ENCODE measurements at places on chromosomes 13 and 19.

DNA sequence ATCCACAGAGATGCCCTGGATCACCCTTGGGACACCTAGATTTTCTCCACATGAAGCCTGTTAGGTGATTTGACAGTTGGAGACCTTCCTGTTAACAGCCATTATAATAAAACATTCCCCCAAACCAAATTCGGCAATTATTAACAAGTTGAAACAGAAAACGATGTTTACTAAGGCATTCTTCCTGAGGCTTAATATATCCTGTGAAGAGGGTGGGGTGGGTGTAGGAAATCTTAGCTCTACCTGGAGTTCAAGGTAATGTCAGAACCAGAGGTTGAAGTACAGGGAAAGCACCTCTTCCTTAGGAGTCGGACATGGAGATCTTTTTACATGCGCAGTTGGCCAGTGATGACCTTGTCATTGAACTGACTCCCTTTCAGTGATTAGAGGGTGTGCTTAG, 143.0 kb downstream of the FGF9 start:
- DNase-seq = no peak

DNA sequence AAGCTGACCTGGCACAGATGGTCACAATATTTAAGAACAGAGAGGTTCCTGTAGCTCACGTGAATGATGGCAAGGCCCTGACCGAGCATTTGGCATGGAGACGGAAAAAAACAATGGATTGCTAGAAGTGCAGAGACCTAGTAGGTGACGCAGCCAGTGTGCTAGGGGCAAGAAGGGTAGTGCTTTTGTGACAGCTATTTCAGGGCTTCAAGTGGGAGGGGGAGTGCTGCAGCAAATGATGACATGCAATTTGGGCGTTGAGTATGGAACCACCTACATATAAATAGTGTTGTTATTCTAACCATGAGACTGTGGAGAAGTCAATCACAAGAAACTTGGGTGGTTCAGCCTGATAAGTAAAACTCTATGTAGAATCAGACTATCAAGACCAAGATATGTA, 65.7 kb upstream of the IL17D start:
- no peak for DNase-seq

- DNase-seq = no peak
Measured at GRCh38 chr19:49678985-49679770, 2.1 kb downstream of the PRMT1 start.

DNA sequence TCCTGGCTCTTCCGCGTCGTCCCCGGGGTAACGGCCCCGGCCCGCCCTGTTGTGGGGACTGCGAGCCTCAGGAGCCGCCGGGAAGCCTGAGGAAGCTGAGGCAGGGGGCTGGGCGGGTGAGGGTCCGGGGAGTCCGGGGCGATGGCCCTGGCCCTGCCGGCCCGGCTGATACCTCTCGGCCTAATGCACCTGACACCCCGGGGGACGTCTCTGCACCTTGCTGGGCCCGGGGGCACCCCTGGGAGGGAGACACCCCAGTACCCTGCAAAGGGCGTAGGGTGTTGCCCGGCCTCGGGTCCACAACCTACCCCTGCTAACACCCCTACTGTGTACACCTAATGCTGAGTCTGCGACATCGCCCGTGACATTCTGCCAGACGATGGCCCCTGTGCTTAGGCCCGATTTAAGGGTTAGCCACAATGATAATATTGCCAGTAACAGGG, 410 bp downstream of the PIN1 start:
- no peak for DNase-seq

- no peak for DNase-seq
Measured at GRCh38 chr19:1610579-1610978, 5.3 kb upstream of the UQCR11 start.

GRCh38 chr13:40994581-40995230, 24.4 kb downstream of the ELF1 start:
- DNase-seq = no peak

GRCh38 chr13:64413529-64413928, 2816.6 kb downstream of the PCDH9 start:
- no peak for DNase-seq

GRCh38 chr19:36049080-36049698, 4.9 kb downstream of the THAP8 start:
- no peak for DNase-seq

GRCh38 chr19:2618611-2619010, 83.9 kb downstream of the GNG7 start:
- no peak for DNase-seq

DNA sequence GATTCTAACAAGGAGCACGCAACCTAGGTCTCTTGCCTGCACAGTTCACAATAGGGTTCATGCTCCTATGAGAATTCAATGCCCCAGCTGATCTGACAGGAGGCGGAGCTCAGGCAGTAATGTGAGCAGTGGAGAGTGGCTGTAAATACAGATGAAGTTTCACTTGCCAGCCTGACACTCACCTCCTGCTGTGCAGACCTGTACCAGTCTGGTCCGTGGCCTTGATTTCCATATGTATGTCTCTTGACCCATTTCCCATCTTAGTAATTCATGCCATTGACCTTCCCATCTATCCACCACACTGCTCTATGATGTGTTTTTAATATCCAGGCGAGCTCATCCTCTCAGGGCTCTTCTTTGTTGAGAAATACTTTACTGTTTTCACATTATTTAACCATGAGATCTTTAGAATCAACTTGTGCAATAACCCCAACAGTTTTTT, 95.2 kb downstream of the LRCH1 start:
- DNase-seq = peak; percentile 86

DNA sequence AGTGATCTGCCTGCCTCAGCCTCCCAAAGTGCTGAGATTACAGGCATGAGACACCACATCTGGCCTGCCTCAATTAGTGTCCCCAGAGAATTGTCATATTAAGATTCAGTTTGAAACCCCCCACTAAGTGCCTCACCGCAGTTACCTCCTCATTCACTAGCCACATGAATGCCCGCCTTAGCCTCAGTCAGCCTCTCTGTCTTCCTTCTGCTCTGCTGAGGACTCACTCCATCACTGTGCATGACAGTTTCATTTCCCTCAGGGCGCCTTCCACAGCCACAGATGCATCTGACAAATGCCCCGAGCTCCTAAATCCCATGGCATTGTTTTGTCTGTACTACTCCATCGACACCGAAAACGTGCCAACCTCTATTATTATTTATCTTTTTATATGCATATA, 23.3 kb downstream of the MIPEP start:
- DNase-seq = no peak

GRCh38 chr13:64332048-64332447, 2898.1 kb downstream of the PCDH9 start:
- DNase-seq = no peak

DNA sequence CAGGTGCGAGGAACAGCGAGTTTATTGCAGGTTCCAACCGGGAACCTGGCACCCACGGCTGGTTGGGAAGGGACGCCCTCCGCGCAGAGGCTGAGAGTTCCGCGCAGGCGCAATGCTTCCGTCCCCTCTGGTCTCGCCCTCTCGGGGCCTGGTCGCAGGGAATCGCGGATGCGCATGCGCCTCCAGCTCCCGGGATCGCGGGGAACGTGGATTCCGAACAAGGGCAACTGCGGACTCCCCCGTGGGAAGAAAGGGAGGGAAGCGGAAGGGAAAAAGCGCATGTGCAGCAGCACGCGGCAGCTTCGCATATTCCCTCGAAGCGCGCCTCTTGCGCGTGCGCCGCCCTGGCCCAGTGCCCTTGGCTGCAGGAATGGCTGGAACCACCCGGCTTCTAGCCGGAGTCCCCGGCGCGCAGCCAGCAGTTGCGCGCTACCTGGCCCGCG, 1.1 kb downstream of the TSSK6 start:
- no peak for DNase-seq

DNA sequence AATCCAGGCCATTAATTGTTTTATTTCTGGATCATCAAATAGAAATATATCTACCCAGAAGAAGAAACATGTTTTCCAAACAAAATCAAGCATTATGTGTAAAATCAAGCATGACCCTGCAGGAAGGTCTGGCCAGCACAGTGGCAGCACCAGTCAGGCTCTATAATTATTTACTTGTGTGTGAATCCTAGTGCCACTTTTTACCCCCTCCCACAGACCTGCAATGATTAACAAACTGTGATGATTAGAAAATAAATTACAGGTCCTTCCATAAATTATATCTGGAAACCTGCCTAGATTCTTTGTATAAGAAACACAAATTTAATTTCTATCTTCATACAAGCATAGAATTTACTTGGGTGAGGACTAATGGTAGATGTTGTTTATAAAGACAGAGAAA, 186.1 kb downstream of the GPC6 start:
- no peak for DNase-seq

GRCh38 chr19:37963190-37963936, 56.4 kb downstream of the SIPA1L3 start:
- no peak for DNase-seq

- no peak for DNase-seq
Measured at GRCh38 chr13:30880151-30880855, 25.8 kb upstream of the MEDAG start.

GRCh38 chr13:48591889-48592687, 59.2 kb upstream of the RCBTB2 start:
- no peak for DNase-seq

- DNase-seq = no peak
Measured at GRCh38 chr19:30065680-30066606, 123.9 kb downstream of the URI1 start.

Measured in NCI-H748 treated with DMSO at 0.1 percent for 48 hours (cell line).